NCI-H146 (cell line): ENCODE measurements at places on chromosomes 6 and 20.

- DNase-seq: no peak
Measured at GRCh38 chr6:91634791-91635190, 1047.9 kb upstream of the MAP3K7 start.

- peak; percentile 78 for DNase-seq
Measured at GRCh38 chr6:82568290-82568993, 204.8 kb downstream of the TPBG start.

- no peak for DNase-seq
Measured at GRCh38 chr20:31841928-31842327, 3.5 kb downstream of the FOXS1 start.

GRCh38 chr6:42618686-42619085 lies 54.9 kb downstream of the UBR2 start:
- DNase-seq: no peak

DNA sequence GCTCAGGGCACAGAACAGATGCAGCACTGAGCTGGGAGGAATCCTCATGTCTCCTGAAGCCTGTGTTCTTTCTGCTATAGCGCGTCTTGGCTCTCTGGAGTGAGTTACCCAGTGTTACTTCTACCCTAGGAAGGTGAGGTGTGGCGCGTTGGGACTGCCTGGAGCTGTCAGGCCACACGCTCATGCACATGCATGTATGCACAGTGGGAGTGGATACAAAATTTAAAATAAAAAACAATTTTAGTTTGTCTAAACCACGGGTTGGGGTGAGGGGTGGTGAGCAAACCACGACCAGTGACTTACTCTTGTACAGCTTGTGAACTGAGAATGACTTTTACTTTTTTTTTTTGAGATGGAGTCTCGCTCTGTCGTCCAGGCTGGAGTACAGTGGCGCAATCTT lies 298.6 kb upstream of the SUPT3H start:
- no peak for DNase-seq

- DNase-seq: no peak
Measured at GRCh38 chr20:60718743-60719480, 533.1 kb upstream of the CDH4 start.

- no peak for DNase-seq
Measured at GRCh38 chr6:157849288-157850017, 26.4 kb downstream of the SNX9 start.

GRCh38 chr20:44489931-44490330 lies 14.3 kb downstream of the TTPAL start:
- no peak for DNase-seq

DNA sequence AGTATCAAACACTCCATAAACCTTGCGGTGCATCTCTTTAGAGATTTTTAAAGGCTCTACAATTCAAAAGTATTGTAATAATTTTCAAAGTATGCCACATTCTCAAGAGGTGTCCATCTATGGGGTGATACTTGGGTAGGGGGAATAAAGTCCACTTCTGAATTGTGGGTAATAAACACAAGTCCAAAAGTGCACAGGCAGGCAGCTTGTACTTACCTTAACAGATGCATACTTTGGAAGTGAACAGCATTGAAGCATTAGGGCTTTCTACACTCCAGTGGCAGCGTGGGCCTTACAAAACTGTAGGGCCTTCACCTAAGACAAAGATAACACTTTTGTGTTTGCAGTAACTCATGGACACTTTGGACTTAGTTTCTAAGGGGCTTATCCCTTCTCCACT lies 58.6 kb downstream of the AIG1 start:
- no peak for DNase-seq

DNA sequence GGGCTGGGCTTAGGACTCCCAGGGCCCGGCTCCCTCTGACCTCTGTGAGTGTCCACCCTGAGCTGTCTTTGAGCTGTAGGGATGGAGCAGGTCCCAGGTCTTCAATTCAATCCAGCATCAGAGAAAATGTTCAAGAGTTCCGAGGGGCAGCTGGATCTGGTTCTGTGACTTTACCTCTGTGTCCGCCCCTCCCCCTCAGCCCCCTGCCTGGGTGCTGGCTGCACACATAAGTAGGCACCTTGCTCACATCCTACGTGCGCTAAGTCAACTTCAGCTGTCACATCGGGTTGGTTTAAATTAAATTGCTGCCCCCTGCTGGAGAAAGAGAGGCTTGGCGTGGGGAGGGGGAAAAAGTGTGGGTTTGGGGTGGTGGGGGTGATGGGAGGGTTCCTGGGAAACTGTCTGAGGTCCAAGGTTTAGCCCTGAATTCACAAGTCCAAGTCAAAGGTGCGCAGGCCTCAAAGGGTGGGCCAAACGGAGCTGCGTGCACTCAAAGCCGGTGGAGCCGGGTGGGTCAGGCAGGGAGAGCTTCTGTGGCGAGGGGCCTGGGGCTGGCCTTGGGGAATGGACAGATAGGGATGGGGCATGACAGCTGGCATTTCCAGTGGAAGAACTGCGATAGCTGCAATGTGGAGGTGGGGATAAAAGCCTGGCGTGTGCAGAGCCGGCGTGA lies 3.0 kb downstream of the WFDC5 start:
- DNase-seq: peak; percentile 19

GRCh38 chr20:45508068-45508886 lies 7.1 kb downstream of the SPINT3 start:
- DNase-seq: no peak

DNA sequence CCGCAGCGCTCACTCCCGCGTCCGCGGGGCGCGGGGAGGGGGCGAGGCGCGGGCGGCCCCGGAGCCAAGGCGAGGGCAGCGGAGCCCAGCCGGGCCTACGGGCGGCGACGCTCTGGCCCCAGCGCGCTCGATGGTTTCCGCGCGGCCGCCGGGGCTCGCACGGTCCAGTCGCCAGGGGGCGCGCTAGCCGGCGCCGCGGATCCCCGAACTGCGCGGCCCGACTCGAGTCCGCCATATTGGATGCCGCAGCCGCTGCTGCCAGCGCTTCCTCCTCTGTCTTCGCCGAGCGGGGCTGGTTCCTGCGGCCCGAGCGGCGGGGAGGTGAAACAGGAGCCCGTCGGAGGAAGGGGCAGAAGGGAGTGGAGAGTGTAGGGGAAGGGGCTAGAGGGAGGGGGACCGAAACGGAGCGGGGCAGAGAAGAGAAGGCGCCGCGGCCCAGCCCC lies at the start of gene SCAF8:
Gene SCAF8 (plus strand): TSS at position 234 of the 443 bp plus-strand sequence. CDS start 485 bp downstream, outside the sequence.
- DNase-seq: peak; percentile 90

- DNase-seq: no peak
Measured at GRCh38 chr6:161349886-161350285, 76.0 kb upstream of the AGPAT4 start.

DNA sequence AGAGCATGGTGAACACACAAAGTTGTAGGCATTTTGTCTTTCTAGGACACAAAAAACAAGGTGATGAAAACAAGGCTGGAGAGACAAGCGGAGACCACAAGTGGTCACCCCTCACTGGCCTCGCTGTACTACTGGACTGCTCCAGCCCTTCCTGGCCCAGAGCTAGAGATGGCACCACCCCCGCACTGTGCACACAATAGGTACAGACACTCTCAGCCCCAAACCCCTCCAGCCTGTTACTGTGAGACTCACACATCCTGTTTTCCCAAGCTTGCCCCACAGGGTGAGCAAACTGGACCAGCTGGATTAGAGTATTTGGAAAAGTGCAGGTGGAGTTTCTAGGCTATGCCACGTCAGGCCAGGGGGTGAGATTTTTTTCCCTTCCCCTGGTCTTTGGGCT lies 8.4 kb upstream of the ZSWIM1 start:
- DNase-seq: no peak

DNA sequence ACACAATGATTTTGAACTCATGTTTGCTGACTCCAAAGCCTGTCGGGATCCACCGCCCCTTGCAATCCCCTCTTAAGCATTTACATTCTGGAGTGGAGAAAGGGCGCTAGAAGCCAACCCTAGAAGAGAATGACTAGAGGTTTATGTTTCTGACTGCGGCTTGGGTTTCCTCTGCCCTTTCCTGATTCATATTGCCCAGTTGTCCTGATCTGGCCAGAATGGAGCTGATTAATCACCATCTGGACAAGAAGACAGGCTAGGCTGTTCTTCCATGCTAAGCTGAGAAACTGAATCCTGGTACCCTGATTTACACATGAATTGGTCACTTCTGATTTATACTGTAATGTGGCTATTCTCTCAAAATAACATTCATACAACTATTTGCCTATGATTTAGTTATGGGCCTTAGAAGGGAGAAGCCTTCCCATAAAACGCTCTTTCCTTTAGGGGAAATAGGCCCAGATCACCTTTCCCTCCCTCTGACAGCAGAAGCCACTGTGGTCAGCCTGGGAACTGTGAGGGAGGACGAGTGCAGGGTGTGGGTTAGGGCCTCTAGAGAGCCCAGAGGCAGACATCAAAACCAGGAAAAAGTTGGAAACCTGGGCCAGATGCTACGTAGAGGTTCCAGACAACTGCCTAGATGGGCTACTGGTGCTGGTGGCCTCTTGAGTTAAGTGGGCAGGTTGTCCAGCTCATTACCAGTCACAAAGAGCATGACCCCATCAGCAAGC lies 199.2 kb upstream of the PRDM1 start:
- no peak for DNase-seq

GRCh38 chr6:116842459-116842858 lies 13.6 kb upstream of the GPRC6A start:
- no peak for DNase-seq

DNA sequence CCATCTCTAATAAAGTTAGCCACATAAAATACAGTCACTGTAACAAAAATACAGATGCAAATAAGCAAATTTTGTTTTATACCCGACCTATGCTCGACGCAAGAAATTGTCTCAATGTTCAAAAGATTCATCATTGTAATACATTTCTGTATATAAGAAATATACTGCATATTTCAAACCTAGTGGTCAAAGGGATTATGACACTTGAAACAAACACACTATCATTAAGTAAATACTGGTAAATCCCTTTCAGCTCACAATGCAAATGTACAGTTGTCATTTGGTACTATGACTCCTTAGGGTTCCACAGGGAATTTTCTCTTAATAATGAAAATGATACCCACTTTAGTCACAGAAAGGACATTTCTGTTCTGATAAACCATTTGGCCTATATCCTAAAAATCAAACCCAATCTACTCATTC lies 2.2 kb downstream of the HIVEP2 start:
- no peak for DNase-seq

DNA sequence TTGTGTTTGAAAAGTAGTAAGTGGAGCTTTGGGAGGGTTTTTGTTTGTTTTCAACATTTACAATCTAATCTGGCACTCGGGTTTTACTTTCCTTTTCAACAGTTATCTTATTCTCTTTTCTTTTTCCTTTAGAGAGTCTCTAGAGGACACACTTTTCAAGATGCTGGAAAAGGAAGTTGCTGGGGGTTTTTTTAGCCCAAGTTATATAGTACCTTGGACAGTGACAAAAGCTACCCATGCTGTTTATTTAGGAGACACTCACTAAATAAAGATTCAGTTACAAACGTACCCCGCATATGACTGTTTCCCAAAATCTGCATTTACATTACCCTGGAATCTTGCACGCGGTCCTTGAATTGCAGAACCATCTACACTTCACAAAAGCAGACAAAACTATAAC lies 78.8 kb downstream of the MAP7 start:
- no peak for DNase-seq

- DNase-seq: peak; percentile 55
Measured at GRCh38 chr6:40308533-40309306, 278.4 kb downstream of the LRFN2 start.

DNA sequence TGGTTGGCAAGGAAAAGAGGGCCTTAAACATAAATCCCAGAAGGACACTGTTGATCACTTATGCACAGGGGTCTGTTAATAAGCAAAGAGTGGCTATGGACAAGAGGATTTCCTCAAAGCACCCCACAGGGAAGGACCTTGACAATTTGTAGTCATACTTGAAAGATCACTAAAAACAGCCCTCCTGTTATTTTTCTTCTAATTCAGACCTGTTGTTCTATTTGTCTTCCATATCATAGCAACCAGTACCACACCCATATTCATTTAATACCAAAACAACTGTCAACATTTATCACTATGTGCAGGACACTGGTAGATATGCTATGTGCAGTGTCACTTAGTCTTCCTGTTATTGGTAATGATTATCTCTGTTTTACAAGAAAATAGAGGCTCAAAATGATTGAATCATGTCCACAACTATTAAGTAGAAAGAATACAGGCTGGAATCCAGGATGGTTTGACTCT lies 3.2 kb upstream of the DYNLRB1 start:
- no peak for DNase-seq

DNA sequence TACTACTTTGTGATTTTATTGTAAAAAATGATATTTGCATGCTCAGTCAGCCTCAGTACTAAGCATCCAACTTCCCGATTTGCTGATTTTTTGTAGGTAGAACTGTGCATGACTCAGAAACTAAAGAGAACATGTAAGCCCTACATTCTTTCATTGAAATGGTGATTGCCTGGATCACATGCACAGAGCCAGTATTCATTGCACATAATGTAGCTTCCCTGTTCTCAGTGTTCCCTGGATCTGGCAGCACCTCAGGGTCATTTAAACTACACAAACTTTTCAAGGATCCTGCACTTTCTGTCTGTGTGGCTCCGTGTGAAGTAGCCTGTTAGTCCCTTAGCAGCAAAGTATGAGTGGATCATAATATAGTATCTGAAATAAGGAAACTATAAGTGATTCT lies 422.9 kb upstream of the AGPAT4 start:
- no peak for DNase-seq

GRCh38 chr6:67450641-67451040 lies 1184.4 kb upstream of the ADGRB3 start:
- DNase-seq: no peak

- no peak for DNase-seq
Measured at GRCh38 chr20:55928266-55928665, 77.1 kb downstream of the CBLN4 start.

DNA sequence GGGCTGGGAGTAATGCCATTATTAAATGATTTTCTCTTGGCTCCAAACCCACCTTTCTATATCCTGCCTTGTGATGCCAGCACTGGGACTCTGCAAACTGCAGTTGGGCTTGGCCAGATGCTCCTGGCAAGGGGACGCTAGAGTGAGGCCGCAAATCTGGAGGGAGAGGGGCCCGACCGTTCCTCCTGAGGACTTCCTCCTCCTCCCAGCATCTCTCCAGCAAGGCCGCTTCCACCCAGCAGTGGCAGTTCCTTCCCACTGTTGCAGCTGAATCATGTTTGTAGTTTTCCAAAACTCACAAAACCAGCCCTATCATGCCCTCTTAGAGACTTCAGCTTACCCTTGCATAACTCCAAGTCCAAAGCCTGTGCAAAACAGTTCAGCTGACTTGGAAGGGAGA lies 244.4 kb downstream of the FOXA2 start:
- DNase-seq: no peak

DNA sequence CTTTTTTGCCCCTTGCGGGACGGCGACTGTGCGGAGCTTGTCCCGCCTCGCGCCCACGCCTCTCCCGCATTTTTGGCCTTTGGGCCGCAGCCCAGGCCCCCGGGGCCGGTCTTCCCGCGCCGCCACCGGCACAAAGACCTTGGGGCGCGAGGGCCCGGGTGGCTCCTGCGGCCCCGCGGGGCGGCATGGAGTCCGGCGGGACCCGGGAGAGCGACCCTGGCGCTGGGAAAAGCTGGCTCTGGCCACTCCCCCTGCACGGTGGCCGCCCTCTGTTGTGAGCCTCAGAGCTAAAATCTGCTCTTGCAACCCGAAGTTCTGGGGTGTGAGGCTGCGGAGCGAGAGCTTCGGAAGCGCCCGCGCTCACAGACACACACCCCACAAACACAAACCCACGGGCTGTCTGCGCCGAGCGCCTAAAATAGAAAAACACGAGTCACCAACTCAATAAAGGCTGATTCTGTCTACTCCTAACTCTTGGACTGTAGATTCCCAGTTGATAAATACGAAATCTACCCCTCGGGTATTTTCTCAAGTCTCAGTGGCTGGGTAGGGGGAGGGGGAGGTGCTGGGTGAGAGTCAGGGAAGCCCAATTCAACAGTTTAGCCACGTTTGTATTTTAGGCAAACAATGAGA lies 496 bp upstream of the BEND3 start:
- peak; percentile 85 for DNase-seq

GRCh38 chr6:18268066-18268465 lies 3.7 kb upstream of the DEK start:
- DNase-seq: no peak
